Posterior cingulate gyrus (tissue), 11 donors: ENCODE measurements at places on chromosomes 7 and 10.

DNA sequence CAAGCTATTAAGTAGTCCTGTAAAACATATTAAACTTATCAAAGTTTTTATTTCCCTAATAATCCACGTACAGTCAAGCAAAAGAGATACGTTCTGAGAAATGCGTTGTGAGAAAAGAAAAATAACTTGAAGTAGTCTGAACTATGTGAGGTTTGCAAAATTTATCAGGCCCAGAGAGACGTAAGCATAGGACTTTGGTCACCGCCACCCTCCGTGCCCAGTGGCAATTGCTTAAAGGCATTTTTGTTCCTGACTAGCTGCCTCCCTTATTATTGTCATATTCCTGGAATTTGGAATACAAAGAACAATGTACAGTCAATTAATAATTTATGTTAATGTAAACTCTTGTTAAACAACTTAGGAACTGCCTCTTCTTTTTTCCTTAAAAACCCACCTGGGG lies 22.8 kb downstream of the HIBADH start:
- DNase-seq: no peak

GRCh38 chr10:63576501-63576900 lies 55.3 kb downstream of the REEP3 start:
- DNase-seq: no peak

- DNase-seq: no peak
Observed at GRCh38 chr10:36073796-36074345, 431.8 kb upstream of the FZD8 start.

DNA sequence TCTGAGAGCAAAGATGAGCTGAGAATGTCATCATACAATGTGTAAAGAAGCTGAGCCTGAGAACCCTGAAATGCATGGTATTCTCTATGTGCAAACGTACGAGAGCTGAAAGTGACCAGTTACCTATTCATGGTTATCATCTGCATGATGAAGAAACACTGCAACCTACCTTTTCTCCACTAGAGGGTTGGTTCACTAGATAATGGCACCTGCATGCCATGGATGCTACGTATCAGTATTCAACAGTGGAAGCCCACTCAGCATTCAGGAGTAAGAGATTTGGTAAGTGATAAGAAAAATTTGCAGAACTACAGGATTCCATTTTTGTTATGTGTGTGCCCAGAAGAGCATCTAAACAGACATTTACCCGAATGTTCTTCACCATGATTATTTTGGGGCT lies 145.4 kb downstream of the PTPRN2 start:
- DNase-seq: no peak

GRCh38 chr7:4661871-4662270 lies 20.2 kb upstream of the FOXK1 start:
- DNase-seq: no peak

- no peak for DNase-seq
Observed at GRCh38 chr10:86177537-86178155, 188.9 kb downstream of the GRID1 start.

- DNase-seq: no peak
Observed at GRCh38 chr7:102138676-102139075, 148.0 kb upstream of the SH2B2 start.

GRCh38 chr10:59181668-59182067 lies 5.2 kb downstream of the PHYHIPL start:
- DNase-seq: no peak

DNA sequence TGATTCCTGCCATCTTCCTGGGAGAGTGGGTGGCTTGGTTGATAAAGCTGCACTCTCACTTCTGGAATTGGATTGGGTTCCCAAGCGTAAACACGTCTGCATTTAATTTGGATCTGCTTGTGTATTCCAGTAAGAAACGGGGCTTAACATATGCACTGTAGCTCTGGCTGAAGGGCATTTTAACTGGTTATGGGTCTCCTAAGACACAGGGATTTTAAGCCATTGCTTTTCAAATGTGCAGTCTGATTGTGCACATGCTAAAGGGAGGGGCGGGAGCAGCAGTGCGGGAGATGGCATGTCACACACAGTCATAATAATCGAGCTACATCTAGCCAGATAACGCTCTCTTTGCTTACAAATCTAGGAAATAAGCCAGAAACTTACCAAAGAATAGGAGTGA lies 247.3 kb upstream of the LYZL1 start:
- DNase-seq: no peak

DNA sequence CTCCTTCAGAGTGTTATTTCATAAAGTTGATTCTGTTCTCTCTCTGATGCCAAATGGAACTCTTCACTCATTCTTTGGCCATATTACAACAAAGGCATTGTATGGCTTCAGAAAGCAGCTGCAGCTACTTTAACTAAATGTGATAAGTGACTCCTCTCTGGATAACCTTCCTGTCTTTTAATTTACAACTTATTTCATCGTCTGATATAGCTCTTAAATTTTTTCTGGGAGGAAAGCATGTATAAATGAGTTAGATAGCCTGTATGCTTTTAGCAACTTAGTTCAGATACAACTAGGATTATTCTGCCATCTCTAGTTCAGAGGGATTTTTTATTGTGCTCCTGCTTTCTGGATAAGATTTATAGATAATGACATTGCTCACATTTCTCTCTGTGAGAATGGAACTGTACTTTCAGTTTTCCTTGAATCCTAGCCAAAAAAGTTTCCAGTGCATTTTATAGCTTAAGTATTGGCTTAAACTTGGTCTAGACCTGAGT lies 57.5 kb downstream of the KLHDC10 start:
- DNase-seq: no peak

GRCh38 chr7:84664626-84665025 lies 470.0 kb upstream of the SEMA3A start:
- no peak for DNase-seq

DNA sequence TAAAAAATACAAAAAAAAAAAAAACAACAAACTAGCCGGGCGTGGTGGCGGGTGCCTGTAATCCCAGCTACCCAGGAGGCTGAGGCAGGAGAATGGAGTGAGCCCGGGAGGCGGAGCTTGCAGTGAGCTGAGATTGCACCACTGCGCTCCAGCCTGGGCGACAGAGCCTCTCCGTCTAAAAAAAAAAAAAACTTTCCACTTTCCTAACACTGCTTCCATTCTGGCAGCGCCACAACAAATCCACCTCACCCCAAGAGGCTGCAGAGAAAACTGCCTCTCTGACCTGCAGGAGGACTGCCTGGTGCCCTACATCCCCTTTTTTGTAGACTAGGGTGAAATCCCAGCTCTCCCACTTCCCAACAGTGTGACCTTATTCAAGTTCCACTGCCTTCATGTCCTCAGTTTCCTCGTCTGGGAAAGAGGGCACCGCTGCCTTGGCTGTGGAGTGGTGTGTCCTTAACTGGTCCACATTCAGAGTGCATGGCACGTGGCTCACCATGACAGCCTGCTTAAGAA lies 2.6 kb upstream of the MBL2 start:
- DNase-seq: no peak

GRCh38 chr7:36245684-36246299 lies 92.7 kb downstream of the EEPD1 start:
- no peak for DNase-seq

DNA sequence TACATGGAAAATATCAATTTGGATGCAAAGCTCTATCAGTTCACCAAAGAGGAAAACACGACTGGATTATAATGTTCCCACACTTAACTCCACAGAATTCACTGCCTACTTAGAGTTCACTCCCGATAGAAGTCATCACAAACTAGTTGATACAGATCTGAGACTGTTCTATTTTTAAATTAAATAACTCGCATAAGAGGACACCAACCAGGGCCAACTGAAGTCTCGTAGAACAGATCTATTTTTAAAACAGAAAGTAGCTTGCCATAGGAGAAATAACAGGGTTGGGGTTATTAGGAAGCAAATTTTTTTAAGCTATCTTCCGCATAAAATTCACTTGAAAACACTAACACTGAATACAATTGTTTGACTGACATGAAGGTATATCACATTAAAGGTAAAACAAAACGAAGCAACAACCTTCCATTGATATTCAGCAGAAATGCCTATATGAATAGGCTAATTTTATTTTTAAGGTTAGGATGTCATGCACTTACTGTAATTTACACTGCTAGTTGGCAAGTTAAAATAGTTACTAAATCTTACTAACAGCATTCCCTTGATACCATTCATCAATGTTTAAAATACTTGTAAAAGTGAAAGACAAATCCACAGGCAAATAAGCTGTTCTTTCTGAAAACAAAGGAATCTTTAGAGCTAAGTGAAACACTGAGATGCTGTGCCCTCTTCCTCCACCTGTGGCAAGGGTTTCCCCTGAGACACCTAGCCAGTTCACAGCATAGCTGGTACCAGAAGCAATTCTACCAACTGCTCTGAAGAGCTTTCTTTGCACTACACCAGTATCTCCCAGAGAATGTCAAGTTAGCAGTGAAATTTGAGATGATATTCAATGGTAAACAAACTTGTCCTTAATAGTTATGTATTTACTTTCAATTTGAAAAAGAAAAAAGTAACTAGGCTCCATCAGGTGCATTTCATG lies 186.7 kb upstream of the ANK3 start:
- DNase-seq: no peak

DNA sequence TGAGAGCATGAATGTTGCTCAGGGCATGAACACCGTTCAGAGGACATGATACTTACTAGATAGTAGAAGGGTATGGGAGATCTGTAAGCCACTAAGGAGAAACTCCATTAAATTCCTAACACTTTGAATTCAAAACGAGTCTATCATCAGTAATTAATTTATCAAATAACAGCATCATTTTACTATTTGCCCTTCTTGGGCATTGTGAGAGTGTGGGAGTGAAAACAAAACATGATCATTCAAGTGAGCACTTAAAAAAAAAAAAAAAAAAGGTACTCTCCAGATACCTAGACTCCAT lies 20.5 kb upstream of the ASB15 start:
- no peak for DNase-seq

GRCh38 chr7:25844102-25844870 lies 307.7 kb upstream of the NFE2L3 start:
- no peak for DNase-seq

GRCh38 chr7:135427166-135427565 lies 82.7 kb downstream of the CNOT4 start:
- no peak for DNase-seq

GRCh38 chr7:7562736-7563135 lies 3.9 kb upstream of the MIOS start:
- DNase-seq: no peak

GRCh38 chr10:5038101-5038500 lies 34.4 kb upstream of the AKR1C2 start:
- DNase-seq: no peak

DNA sequence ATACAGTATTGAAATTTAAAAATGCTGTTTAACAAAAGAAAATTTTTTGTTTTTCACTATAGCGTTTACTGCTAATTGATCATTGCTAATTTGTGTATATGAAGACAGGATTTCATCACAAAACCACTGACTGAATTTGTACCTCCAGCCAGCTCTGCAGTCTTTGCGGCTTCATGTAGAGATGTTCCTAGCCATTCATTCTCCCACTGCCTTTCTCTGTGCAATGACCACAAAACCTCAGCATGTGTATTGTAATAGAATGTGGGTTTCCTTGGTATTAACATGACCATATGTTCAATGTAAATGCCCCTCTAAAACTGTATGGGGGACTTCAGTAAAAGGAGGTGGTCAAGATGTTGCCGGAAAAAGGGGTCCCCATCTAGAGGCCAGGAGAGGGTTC lies 81.1 kb upstream of the STEAP1B start:
- no peak for DNase-seq

DNA sequence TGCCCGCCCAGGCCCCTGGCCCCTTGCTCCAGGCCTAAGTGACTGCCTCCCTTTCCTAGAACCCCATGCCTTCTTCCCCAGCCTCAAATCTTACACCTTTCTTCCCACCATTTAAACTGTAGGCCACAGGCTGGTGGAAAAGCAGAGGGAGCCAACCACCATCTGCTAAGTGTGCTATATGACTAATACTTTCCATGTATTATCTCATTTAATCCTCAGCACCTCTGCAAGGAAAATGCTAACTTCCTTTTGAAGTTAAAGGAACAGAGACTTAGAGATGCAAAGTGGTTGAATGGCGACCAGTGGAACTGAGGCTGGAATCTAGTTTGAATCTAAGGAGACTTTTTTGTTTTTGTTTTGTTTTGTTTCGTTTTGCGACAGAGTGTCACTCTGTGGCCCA lies 17.8 kb upstream of the MTPAP start:
- no peak for DNase-seq

GRCh38 chr7:147245274-147245673 lies 1128.7 kb downstream of the CNTNAP2 start:
- peak; percentile 32 for DNase-seq

GRCh38 chr10:120394446-120394845 lies 62.6 kb upstream of the PLPP4 start:
- no peak for DNase-seq

- no peak for DNase-seq
Observed at GRCh38 chr7:55310287-55311025, 54.7 kb upstream of the LANCL2 start.
